ENCODE measurements at places on chromosomes 6 and 20. TPM values are rescaled to one million over a fixed set of nuclear protein-coding genes. Genes with fewer than 3 reads are reported as not detected.

GRCh38 chr20:64176971-64177370, 12.7 kb downstream of the MYT1 start:
- DNase-seq: no peak

Gene PLCB4
- total RNA-seq: 24.9 TPM

- DNase-seq: no peak
These were observed 63.1 kb downstream of the ATXN1 start for GRCh38 chr6:16698162-16698533.

Gene RFX6
- 1.7 TPM for total RNA-seq

Gene COL19A1
- total RNA-seq: 13.4 TPM

DNA sequence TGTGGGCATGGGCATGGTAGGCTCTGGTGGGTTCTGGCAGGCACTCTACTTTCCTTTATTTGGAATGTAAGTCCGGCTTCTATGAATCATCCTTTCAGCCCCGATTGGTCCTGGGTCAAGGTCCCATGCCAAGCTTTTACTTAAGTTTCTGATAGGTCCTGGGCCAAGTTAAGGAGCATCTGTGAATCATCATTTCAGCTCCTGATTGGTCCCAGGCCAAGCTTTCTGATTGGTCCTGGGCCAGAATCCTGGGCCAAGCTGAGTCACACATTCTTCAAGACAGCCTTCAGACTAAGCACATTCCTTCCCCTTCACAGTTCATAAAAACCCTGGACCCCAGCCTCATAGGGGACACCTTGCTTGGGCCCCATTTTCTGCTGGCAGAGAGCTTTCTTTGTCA, 231.0 kb upstream of the EYS start:
- DNase-seq: peak; percentile 40

DNA sequence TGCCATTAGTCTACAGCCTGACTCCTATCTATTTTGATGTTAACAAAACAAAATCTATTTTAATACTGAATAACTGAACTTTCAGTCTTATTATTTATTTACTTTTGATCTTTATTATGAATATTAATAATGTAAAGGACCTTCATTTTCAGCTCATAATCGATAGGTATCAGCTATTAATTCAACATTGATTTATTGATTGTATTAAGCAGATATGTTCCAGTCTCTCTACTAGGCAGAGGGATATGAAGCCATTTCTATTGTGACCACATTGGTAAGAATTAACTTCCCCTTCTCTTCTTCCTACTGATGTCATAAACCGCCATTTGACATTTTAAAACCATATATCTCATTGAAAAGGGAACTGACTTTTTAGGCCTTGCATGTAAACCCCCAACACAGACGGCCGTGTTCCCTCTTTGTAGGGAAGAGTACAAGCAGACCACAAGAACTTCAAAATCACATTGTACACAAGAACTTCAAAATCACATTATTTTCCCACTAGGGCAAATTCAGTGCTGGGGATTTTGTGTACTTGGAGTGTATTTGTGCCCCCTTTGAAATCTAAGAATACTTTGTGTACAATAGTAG, 69.5 kb upstream of the FABP7 start:
- DNase-seq: no peak

- no peak for DNase-seq
These were observed 121.7 kb upstream of the BTBD3 start for GRCh38 chr20:11796026-11796425.

GRCh38 chr6:89834884-89835792, 5.5 kb downstream of the CASP8AP2 start:
- DNase-seq: no peak
